ENCODE measurements at places on chromosomes 7 and 10.

DNA sequence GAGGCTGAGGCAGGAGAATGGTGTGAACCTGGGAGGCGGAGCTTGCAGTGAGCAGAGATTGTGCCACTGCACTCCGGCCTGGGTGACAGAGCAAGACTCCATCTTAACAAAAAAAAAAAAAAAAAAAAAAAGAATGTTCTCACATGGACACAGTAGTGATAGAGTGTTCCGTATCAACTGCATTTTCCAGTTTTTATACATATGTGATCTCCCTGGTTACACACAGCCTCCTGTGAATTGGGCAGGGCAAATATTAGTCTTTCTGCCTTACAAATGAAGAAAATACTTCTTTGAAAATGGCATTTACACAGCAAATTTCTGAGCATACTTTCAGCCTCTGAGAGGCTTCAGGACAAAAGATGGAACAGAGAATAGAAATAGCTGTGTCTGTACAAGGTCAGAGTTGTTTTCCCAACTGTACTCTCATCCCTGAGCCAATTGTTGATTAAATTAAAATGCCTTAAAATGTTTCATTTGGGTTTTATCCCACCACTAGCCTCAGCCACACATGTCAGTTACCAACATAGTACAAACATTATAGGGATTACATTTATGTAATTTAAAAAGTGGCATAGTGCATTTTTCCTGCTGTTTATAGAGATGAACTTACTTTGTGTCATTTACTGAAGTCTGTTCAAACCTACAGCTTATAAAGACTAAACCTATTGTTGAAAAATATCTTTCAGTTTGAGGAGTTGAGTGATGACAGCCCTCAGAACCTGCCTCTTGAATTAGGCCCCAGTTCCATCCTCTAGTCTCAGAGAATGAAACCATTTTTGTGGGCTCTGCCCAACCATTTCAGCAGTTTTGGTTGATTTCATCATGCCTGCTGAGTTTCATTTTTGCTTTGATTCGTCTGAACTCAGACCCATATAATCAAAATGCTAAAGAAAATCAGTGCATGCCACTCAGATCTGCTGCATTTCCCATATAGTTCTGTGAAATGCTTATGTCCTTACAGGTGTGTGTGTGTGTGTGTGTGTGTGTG lies 609.4 kb upstream of the C7orf33 start:
- DNase-seq = no peak

- no peak for DNase-seq
These were observed 38.3 kb downstream of the EPHB4 start for GRCh38 chr7:100789055-100789454.

DNA sequence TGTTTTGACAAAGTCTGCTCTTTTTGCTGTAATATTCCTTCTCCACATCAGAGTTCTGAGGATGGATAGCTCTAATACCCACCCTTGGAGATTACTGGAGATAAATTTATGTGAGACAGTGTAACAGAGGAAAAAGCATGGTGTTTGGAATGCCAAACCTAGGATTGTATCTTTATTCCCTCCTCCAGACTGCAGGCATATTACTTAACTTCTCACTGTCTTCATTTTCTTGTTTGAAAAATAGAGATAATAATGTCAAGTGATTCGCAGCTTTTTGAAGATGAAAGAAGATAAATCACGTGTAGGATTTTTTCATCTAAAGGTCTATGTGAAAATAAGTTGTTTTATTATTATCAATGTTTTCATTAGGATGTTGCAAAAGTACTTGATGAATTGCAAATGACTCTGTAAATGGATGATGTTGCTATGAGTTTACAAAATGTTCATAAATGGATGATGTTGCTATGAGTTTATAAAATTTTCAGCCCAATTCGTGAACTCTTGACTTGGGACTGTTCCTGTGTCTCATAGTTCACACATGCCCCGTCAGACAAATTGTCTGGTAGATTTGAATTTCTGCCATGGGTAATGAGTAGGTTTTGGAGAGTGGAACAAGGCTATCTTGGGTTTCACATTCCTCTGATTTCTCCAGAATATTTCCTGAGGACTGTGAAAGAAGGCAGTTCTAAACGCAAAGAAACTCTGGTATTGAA lies 113.1 kb upstream of the IGFBP3 start:
- DNase-seq = no peak

- DNase-seq = no peak
These were observed 184.3 kb downstream of the NEBL start for GRCh38 chr10:20712774-20713173.

- no peak for DNase-seq
These were observed 116.8 kb downstream of the ABLIM1 start for GRCh38 chr10:114541081-114541796.

DNA sequence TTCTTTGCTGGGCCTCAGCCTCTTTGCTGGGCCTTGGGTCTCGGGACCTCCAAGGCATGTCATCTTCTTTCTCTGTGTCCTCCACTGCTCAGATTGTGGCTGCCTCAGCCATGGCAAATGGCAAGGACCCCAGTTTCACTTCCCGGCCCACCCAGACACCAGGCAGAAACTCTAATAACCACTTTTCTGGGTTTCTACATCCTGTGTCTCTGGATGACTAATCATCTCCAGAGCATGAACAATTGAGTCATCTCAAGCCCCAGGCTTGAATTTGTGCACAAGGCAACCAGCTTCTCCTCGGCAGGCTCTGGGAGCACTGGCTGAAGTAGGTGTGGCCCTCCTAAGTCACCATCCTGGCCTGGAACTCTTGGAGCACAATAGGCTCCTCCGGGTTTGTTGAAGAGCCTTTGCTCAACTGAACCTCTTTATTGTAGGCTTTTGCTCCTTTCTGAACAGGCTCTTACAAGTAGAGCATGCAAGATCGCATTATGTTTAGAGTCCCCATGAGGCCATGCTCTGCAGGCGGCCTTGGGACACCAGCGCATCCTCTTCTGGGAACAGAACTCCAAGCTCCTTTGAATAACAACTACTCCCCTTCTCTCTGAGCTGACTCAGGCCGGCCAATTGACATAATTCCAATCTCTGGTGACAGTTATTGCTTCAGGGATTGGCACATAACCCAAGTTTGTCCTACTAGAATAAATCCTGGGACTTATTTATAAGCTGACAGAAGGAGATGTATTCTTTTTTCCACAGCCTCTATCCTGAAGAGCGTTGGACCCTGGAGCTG lies 218.1 kb downstream of the WDR11 start:
- no peak for DNase-seq

- no peak for DNase-seq
These were observed 10.8 kb downstream of the CCNY start for GRCh38 chr10:35347121-35347562.

- no peak for DNase-seq
These were observed 30.3 kb upstream of the LSM8 start for GRCh38 chr7:118153551-118154177.

DNA sequence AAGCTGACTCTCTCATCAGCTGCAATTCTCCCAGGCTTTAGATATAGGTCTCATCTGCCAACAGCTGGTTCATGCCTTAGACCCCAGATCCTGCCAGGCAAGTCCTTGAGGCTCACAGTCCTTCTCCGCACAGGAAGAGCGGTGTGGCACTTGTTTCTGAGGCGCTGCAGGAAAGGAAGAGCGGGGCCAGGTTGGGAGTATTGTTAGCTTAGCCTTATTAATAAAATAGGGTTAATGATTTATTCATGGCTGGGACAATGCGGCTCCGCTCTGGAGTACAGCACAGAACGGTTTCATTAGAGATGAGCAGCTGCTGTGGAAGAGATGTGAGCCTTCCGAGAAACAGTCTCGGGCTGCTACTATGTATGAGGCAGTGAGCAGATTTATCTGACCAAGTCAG lies 78.1 kb downstream of the FZD1 start:
- peak; percentile 49 for DNase-seq

DNA sequence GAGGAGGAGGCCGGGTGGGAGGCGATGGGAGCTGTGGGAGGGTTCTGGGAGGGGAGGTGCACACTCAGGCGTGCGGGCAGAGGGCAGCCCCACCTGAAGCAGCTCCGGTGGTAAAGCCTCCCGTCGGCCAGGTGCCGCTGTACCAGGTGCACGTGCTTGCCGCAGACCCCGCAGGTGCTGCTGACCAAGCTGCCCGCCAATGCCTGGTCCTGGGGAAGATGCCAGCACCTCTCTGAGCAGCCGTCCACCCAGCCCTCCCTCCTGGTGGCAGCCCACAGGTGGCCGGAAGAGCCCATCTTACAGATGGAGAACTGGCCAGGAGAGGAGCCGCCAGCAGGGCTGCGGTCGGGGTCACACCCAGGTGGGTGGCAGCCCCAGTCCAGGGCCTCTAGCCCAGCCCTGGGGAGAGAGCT lies 12.6 kb downstream of the MICALL2 start:
- no peak for DNase-seq

GRCh38 chr7:106354822-106355221 lies 70.0 kb upstream of the NAMPT start:
- DNase-seq = no peak

- DNase-seq = no peak
These were observed 127.8 kb downstream of the HDAC9 start for GRCh38 chr7:18623389-18623788.

GRCh38 chr7:17150018-17150417 lies 148.4 kb upstream of the AHR start:
- DNase-seq = no peak

DNA sequence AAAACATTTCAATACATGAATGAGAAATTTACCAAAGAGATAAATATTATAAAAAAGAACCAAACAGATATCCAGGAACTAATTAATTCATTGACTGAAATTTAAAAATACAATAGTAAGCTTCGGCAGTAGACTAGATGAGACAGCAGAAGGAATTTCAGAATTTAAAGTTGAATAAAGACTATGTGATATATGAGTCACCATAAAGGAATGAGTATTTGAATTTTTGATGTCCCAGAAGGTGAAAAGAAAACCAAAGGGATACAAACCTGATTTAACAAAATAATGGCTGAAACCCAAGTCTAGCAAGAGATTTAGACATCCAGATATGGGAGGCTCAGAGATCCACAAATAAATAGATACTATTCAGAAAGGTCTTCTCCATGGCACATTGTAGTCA lies 623.9 kb upstream of the FOXK1 start:
- no peak for DNase-seq

GRCh38 chr7:43124388-43124787 lies 11.9 kb downstream of the HECW1 start:
- DNase-seq = no peak

GRCh38 chr7:1664711-1665548 lies 5.1 kb upstream of the ELFN1 start:
- peak; percentile 93 for DNase-seq

DNA sequence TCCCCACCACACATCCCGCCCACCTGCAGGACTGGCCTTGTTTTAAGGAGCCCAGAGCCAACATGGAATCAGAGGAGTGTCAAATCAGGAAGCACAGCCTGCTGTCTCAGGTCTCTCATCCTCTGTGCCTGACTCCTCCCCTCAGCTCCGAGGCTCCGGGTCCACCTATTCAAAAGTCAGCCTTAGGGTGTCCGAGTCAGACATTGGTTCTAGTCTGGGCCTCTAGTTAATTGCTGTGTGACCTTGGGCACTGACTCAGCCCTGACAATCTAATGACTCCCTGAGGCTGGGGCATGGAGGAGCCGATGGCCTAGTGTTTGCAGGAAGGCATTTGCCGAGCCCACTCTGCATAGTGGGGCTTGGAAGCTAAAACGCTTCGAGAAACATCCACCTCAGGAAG lies 223.1 kb upstream of the PPP2R2D start:
- DNase-seq = no peak

- DNase-seq = no peak
These were observed 991.5 kb downstream of the NRG3 start for GRCh38 chr10:82866424-82867020.

- DNase-seq = no peak
These were observed 163.7 kb upstream of the AOAH start for GRCh38 chr7:36887969-36888368.

DNA sequence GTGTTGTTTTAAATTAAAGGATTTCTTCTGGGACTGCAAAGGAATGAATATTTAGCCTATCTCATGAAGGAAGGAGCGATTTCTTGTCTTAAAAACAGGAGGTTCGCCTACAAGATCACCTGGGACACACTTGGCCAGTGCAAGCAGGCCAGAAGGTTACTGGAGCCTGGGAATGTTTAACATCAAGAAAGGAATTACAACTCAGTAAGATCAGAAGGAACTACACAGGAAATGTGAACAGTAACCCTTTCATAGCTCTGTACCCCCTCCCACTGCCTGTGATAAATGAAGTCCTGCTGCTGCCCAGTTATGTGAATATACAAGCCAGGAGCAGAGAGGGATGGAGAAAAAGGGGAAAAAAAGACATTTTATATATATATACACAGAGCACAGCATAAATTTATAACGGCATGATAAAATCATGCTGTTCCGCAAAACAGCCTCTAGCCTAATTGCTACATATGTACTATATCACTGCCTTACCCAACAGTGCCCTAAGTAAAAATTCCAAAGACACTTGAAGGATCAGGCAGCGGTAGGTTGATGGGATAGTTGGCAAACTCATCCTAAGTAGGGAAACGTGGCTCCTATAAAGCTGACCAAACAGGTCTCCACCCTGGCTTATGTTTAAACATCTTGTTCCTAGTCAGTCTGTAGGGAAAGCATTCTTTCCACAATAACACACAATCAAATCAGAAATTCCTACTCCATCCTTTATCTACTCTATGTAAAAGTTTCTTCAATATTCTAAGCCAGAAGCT lies 63.8 kb downstream of the ZNF438 start:
- DNase-seq = no peak

DNA sequence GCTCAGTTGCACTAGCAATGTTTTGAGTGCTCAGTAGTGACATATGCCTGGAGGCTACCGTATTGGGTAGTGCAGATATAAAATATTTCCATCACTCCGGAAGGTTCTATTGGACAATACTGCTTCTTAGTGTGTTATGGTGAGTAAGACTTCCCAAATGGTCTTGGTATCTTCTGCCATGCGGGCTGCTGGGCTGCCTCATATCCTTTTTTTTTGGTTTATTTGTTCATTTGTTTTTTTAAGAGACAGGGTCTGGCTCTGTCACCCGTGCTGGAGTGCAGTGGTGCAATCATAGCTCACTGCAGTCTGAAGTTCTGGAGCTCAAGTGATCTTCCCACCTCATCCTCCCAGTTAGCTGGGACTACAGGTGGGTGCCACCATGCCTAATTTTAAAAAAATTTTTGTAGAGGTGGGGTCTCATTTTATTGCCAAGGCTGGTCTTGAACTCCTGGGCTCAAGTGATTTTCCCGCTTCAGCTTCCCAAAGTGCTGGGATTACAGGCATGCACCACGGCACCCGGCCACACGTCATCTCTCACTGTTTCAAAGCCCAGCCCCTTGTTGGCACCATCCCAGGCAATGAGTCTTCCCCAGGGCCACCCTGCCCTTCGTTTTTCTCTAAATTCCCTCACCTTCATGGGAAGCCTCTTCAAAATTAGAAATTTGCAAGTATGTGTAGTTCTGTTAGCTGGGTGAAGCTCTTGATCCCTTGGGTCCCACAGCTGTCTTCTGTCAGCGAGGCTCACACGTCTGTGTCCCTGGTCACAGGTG lies 111.0 kb upstream of the KLF14 start:
- DNase-seq = no peak
